ENCODE measurements at places on chromosomes 3 and 15.

GRCh38 chr15:67915461-67916374 lies 75.9 kb upstream of the RNU6-1 start:
- DNase-seq, result peak; percentile 78

GRCh38 chr15:85555875-85556617 lies 175.6 kb downstream of the AKAP13 start:
- DNase-seq, result no peak

- DNase-seq, result peak; percentile 53
These were observed 888.3 kb downstream of the PLOD2 start for GRCh38 chr3:145272684-145273083.

- DNase-seq, result peak; percentile 40
These were observed 384.8 kb upstream of the SEMA6D start for GRCh38 chr15:47332481-47332880.

DNA sequence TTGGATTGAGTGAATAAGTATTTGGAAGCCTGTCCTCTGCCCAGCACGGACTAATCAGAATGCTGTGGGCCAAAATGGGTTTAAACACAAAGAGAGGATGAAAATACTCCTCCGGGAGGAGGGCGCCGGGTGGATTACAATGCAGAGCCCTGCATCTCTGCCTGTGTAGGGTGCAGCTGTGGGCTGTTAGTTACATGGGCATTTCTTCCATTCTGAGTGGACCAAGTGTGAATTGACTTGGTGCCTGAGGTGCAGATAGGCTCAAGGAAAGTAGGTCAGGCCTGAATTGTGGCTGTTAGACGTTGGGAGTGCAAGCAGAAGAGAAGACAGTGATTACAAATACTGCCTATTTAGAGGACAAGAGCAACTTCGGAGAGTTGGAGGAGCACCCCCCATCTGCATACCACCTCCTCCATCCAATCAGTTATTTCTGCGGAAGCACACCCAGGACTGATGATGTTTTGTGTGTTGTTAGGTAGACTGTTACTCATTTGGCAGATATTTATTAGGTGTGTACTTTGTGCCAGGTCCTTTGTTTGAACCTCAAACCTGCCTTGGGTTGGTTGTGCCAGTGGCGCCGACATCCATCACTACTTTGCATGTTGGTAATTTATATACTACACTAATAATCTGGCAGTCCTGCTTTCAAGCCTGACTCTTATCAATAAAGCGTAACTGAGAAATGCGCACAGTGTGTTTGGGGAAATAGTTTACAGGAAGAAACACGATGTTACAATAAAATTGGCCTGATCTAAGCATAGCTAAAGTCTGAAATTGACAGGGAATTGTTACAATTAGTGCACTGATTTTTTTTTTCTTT lies 33.0 kb downstream of the PTPRG start:
- DNase-seq, result peak; percentile 60

DNA sequence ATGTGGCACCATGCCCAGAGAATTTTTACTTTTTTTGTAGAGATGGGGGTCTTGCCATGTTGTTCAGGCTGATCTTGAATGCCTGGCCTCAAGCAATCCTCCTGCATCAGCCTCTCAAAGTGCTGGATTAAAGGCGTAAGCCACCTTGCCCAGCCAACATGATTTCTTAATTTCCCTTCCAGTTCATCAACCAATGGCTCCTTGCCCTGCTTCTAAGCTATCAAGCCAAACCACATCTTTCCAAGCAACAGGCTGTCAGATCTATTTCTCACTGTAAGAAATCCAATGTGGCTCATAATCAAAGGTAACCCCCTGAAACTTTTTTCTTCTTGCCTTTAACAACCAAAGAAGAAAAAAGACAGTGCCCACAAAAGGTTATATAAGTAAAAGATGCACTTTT lies 204.2 kb upstream of the ICE2 start:
- DNase-seq, result no peak

DNA sequence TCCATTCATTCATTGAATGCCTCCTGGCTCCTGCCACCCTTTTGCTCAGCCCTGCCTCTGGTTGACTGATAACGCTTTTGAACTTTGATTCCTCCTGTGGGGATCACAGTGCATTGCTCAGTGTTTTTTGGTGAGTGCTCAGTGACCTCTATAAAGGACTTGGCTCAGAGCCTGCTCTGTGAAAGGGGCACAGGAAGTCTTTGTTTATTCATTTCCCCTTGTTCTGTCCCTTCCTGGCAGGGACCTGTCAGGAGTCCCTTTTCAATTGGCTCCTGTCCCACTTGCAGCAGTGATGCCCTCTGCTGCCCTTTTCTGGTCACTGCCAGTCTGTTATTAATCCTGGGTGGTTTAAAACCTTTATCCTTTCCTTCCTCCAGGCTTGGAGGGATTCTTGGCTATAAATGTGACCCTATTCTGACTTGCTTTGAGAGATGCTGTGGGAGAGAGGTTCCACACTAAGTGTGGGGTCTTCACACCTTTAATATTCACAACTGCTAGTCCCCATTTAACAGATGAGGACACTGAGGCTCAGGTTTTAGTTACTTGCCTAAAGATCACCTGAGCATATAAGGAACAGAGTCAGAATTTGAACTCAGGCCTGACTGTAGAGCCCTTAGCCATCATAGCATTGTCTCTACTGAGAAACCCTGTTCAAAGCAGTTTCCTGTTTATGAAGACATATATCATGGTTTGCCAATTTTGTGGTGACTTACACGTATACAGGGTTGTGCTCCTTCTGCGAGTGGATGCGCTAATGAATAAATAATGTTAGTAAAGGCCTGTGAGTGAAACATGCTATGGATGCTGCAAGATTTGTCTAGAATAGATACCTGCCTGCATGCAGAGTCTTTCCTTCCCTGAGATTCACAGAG lies 23.2 kb upstream of the TATDN2 start:
- peak; percentile 60 for DNase-seq

DNA sequence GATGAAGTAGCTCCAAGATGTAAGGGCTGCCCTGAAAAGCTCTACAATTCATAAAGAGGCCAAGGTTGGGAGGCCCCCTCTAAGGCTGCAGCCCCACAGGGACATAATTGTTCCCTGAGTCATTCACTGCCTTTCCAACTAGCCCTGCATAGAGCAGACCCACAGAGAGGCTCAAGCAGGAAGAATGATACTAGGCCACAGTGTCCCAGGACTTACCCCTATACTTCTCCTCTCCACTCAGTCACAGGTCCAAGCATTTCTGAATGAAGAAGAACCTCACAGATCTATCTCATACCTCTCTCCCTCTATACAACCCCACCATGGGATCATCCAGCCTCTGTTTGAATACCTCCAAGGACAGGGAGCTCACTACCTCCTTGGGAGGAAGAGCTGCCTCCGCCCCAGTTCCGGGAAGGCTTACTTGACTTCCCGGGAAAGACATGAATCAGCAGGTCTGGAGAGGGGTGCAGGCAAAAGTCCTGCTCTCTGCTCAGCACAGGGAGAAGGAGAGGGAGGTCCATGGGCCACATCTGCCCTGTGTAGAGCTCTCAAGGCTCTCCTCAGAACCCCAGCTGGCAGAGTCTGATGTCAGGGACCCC lies 6.9 kb upstream of the SKIC8 start:
- no peak for DNase-seq

GRCh38 chr3:26655231-26655630 lies 32.7 kb downstream of the LRRC3B start:
- no peak for DNase-seq

- peak; percentile 88 for DNase-seq
These were observed 125.5 kb downstream of the GADL1 start for GRCh38 chr3:30768703-30769550.

DNA sequence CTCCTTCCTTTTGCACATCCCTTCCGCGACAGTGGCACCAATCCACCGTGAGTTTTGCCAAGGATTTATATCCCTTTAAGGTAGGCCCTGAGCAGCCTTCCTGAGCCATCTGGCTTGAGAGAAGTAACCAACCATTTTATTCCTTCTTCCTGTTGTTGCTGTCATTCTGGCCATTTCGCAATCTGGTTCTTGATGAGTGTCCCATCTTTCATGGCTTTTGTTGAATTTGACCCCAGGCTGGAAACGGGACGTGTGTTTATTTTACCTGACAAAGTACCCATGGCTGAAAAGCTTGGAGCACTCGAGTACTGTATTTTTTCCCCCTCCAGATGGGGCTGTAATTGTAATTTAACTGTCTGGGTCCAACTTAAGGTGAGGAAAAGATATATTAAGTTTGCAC lies 173.4 kb downstream of the WNT5A start:
- DNase-seq, result no peak
